ENCODE measurements at places on chromosomes 6 and 20. TPM values are rescaled to one million over a fixed set of nuclear protein-coding genes. Genes with fewer than 3 reads are reported as not detected.

EYA2 gene
- not detected for total RNA-seq

RAB44 gene
- total RNA-seq, result not detected

DLK2 gene
- total RNA-seq, result 0.92 TPM

GSTA2 gene
- not detected for total RNA-seq

PROKR2 gene
- not detected for total RNA-seq

All from glomerular endothelial cell (primary cell).